ENCODE measurements at places on chromosomes 7 and 10. TPM values are rescaled to one million over a fixed set of nuclear protein-coding genes. Genes with fewer than 3 reads are reported as not detected.

- no peak overlapping the region for H3K4me3 ChIP-seq
- no peaks in the 10 kb centered on the region for H3K36me3 ChIP-seq
- peaks cover 55% of the 10 kb centered on the region for H3K4me1 ChIP-seq
- no peak overlapping the region for H3K27ac ChIP-seq
- no peaks in the 10 kb centered on the region for H3K27me3 ChIP-seq
Observed at GRCh38 chr7:46750321-46750865, 829.3 kb upstream of the IGFBP3 start.

GRCh38 chr10:111338035-111338434 is 261.2 kb downstream of the ADRA2A start:
- H3K27ac ChIP-seq = no peak overlapping the region
- no peaks in the 10 kb centered on the region for H3K36me3 ChIP-seq
- no peak for DNase-seq

GRCh38 chr10:130230611-130231010 is 94.4 kb downstream of the GLRX3 start:
- no peak overlapping the region for H3K4me3 ChIP-seq
- H3K36me3 ChIP-seq = no peaks in the 10 kb centered on the region

DNA sequence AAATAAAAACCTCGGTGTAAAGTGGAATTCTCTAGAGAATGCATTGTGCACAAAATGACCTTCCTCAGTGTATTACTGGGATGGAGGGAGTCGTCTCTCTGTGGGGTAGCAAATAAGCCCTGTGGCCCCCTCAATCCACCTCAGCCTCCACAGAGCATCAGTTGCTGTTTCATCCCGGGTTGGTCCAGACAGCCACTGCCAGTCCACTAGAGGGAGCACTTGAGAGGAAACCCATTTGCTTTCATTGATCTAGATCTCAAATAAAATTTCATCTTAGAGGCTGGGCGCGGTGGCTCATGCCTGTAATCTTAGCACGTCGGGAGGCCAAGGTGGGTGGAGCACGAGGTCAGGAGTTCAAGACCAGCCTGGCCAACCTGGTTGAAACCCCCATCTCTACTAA is 1128.7 kb downstream of the CNTNAP2 start:
- peaks cover 2% of the 10 kb centered on the region for H3K4me1 ChIP-seq
- H3K27me3 ChIP-seq = no peaks in the 10 kb centered on the region
- no peak overlapping the region for H3K4me3 ChIP-seq
- no peaks in the 10 kb centered on the region for H3K36me3 ChIP-seq
- H3K27ac ChIP-seq = no peak overlapping the region
- no peak for DNase-seq

GRCh38 chr10:108358912-108359311 is 1194.4 kb upstream of the SORCS1 start:
- no peaks in the 10 kb centered on the region for H3K27me3 ChIP-seq

- H3K4me1 ChIP-seq = no peaks in the 10 kb centered on the region
- no peak for DNase-seq
- no peak overlapping the region for H3K4me3 ChIP-seq
- peaks cover 16% of the 10 kb centered on the region for H3K27me3 ChIP-seq
Observed at GRCh38 chr7:117673839-117674238, 194.0 kb downstream of the CFTR start.

GRCh38 chr7:157668884-157669767 is 332.3 kb downstream of the DNAJB6 start:
- H3K36me3 ChIP-seq = no peaks in the 10 kb centered on the region
- DNase-seq = no peak
- H3K4me1 ChIP-seq = peaks cover 8% of the 10 kb centered on the region

DNA sequence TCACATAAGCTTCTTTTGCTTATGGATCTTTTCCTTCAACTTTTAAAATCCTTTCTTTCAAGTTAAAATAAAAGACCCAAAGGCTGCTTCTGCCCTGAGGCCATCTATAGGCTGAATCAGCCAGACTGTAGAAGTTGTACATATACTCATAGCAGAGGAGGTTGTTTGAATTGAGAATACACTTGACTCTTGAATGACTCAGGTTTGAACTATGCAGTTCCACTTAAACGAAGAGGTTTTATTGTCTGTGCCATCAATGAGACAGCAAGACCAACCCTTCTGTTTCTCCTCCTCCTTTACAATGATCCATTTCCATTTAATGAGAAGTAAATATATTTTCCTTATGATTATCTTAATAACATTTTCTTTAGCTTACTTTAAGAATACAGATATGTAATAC is 5.8 kb downstream of the ZNF365 start:
- DNase-seq = no peak
- no peaks in the 10 kb centered on the region for H3K36me3 ChIP-seq
- H3K4me3 ChIP-seq = no peak overlapping the region
- no peak overlapping the region for H3K27ac ChIP-seq

- H3K27ac ChIP-seq = no peak overlapping the region
- peak; percentile 59 for DNase-seq
- H3K4me1 ChIP-seq = no peaks in the 10 kb centered on the region
- no peak overlapping the region for H3K4me3 ChIP-seq
Observed at GRCh38 chr10:46273506-46274477, 13.0 kb upstream of the ANTXRL start.

- H3K4me1 ChIP-seq = peaks cover 14% of the 10 kb centered on the region
- no peak overlapping the region for H3K4me3 ChIP-seq
- H3K27ac ChIP-seq = peak overlapping the region; percentile 1
- H3K36me3 ChIP-seq = peaks cover 3% of the 10 kb centered on the region
- no peak for DNase-seq
Observed at GRCh38 chr7:33248671-33249070, 119.3 kb downstream of the BBS9 start.

DNA sequence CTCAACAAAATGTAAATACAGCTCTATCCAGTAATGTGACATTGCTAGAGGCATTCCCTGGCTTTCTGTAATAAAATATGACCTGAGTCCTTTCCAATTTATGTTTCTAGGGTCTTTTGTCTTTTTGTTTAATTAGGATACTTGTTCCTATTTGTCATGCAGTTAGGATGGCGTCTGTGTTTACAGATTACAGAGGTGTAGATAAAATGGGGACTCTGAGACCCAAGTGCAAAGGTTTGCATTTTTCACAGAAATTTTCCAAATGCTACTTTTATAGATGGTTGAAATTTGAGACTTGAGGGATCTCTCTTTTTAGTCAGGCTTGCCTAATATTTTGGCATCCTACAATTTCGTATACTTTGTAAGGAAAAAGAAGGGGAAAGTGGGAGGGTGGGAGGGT is 332.4 kb downstream of the PTEN start:
- H3K4me1 ChIP-seq = peaks cover 8% of the 10 kb centered on the region
- no peak overlapping the region for H3K27ac ChIP-seq
- no peak for DNase-seq
- H3K27me3 ChIP-seq = no peaks in the 10 kb centered on the region
- no peaks in the 10 kb centered on the region for H3K36me3 ChIP-seq

DNA sequence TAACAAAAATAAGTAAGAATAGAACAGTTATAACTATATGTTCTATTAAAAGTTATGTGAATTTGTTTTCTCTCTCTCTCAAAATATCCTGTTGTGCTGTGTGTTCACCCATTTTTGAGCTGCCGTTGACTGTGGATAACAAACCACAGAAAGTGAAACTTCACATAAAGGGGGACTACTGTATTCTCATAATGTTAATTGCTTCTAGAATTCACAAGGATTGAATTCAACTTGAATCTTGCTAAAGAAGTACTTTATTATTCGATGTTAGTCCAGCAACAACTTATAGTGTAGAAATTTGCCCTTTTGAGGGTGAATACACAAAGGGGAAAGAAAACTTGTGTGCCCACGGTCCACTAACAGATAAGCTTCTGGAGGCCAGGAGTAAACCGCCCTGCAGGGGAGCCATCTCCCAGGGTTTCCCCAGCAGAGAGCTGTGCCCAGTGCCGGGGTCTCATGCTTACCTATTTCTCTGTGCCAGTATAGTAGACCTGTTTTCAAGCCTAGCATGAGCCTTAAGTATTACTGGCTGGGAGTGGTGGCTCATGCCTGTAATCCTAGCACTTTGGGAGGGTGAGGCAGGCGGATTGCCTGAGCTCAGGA is 87.1 kb downstream of the KAT6B start:
- no peak overlapping the region for H3K4me3 ChIP-seq
- H3K4me1 ChIP-seq = peaks cover 26% of the 10 kb centered on the region
- no peak for DNase-seq

DNA sequence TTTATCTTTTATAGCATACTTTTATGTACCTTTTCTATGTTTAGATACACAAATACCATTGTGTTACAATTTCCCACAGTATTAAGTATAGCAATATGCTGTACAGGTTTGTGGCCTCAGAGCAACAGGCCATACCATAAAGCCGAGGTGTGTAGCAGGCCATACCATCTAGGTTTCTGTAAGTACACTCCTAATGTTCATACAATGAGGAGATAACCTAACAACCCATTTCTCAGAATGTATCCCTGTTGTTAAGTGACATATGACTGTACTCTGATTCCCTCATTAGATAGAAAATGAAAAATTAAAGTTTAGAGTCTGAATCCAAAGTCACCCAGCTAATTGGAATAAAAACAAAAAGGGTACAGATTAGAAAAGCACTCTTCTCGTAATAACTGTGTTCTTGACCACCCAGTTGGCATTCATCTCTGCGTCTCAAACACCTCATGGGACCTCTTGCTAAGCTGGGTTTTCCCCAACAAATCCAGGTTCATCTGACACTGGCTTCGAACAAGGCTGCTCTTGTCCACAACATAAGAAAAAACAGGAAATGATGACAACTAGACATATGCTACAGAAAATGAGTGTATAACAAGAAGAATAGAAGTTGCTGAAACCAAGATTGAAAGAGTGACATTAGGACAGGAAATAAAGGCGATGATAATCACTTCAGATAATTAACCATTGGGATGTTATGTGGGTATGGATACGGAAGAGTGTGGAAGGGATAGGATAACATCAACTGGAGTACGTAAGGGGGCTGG is 1.4 kb downstream of the NDUFB8 start:
- peak overlapping the region; percentile 96 for H3K27ac ChIP-seq
- H3K4me1 ChIP-seq = peaks cover 12% of the 10 kb centered on the region
- H3K4me3 ChIP-seq = peak overlapping the region; percentile 100
- H3K36me3 ChIP-seq = peaks cover 23% of the 10 kb centered on the region
- H3K27me3 ChIP-seq = no peaks in the 10 kb centered on the region

DNA sequence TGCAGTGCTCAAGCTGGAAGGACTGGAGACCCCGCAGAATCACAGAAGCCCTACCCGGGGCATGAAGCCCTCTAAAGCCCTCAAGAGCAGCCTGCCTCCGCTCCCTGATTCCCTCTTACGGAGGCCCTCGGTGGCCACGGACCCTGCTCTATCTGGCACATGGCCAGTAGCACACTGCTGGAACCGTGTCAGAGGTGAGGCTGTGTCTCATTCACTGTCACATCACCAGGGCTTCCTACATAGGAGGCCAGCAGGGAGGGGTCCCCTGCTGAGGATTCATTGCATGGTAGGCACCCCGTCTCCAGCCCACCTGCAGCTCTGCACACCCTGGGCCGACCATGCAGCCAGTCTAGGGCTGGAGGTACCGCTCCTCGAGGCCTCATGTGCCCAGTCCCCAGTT is 259.2 kb downstream of the TNS3 start:
- H3K27me3 ChIP-seq = no peaks in the 10 kb centered on the region
- no peak overlapping the region for H3K27ac ChIP-seq
- H3K4me3 ChIP-seq = no peak overlapping the region
- H3K36me3 ChIP-seq = peaks cover 24% of the 10 kb centered on the region
- H3K4me1 ChIP-seq = peaks cover 22% of the 10 kb centered on the region

DNA sequence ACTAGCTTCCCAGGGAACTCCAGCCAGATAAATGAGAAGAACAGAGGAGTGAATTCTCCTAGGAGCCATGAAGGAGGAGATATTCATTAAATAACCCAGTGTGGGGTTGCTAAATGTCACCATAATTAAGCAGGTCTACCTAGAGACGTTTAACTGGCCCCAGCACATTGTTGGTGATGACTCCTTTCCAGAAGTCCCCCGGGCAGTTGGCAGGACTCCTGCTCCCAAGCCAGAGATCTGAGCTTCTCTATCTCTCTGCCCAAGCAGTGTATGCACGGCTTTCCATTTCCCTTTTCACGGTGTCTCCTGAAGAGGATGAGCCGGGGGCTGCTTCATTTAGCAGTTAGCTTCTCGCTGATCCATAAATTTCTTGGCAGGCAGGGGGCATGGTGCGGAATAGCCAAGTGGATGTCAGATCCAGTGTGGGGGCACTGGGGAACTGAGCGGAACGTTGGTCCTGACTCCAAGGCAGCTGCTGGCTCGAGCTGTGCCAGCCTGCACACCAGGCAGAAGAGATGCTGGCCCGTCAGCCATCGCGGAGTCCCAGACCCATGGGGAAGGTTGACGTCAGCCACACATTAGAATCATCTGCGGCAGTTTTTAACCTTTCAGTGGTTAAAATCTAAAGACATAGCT is 142.0 kb upstream of the NPY start:
- H3K4me3 ChIP-seq = no peak overlapping the region
- H3K4me1 ChIP-seq = no peaks in the 10 kb centered on the region
- H3K27me3 ChIP-seq = peaks cover 2% of the 10 kb centered on the region
- no peak for DNase-seq

- H3K4me3 ChIP-seq = no peak overlapping the region
- H3K36me3 ChIP-seq = no peaks in the 10 kb centered on the region
- peak overlapping the region; percentile 73 for H3K27ac ChIP-seq
- H3K27me3 ChIP-seq = no peaks in the 10 kb centered on the region
- peaks cover 52% of the 10 kb centered on the region for H3K4me1 ChIP-seq
- no peak for DNase-seq
Observed at GRCh38 chr10:32985775-32986350, 27.8 kb upstream of the ITGB1 start.

GRCh38 chr7:26700386-26700785 is 164.0 kb downstream of the SKAP2 start:
- no peaks in the 10 kb centered on the region for H3K36me3 ChIP-seq
- DNase-seq = no peak
- H3K27ac ChIP-seq = no peak overlapping the region
- peaks cover 19% of the 10 kb centered on the region for H3K4me1 ChIP-seq
- H3K27me3 ChIP-seq = peaks cover 28% of the 10 kb centered on the region

GRCh38 chr10:110423650-110424049 is 74.1 kb upstream of the DUSP5 start:
- H3K4me3 ChIP-seq = no peak overlapping the region
- DNase-seq = no peak
- peaks cover 51% of the 10 kb centered on the region for H3K4me1 ChIP-seq
- no peaks in the 10 kb centered on the region for H3K36me3 ChIP-seq

The RGR gene
- not detected for total RNA-seq

The HOXA10 gene
- total RNA-seq = not detected

The LRRN3 gene
- total RNA-seq = 0.56 TPM

The HMX2 gene
- total RNA-seq = not detected

The TBX20 gene
- total RNA-seq = not detected

The OPN4 gene
- not detected for total RNA-seq

The OR13A1 gene
- total RNA-seq = not detected

The GFRA1 gene
- total RNA-seq = 41.8 TPM

The ACBD7 gene
- 0.86 TPM for total RNA-seq

The EEPD1 gene
- total RNA-seq = 1.3 TPM

The MYH16 gene
- total RNA-seq = not detected

The PCGF5 gene
- total RNA-seq = 31.2 TPM

The MYO1G gene
- 0.05 TPM for total RNA-seq
